Spleen (tissue), 13 donors: ENCODE measurements at places on chromosomes 1 and 21. TPM values are rescaled to one million over a fixed set of nuclear protein-coding genes. Genes with fewer than 3 reads are reported as not detected.

The IRF6 gene
- 1.4 TPM for polyA plus RNA-seq

The FNBP1L gene
- polyA plus RNA-seq = 2.0 TPM

The GNB1 gene
- 76.0 TPM for polyA plus RNA-seq

The ELAPOR1 gene
- polyA plus RNA-seq = 0.36 TPM

The TGFBR3 gene
- 15.4 TPM for polyA plus RNA-seq

The OR10J1 gene
- not detected for polyA plus RNA-seq

The LCK gene
- polyA plus RNA-seq = 47.8 TPM

The SLAMF6 gene
- 35.2 TPM for polyA plus RNA-seq

The KRTAP10-6 gene
- not detected for polyA plus RNA-seq

The GBP6 gene
- polyA plus RNA-seq = 0.05 TPM

The APCS gene
- polyA plus RNA-seq = not detected

The CR1 gene
- 36.0 TPM for polyA plus RNA-seq

The USH2A gene
- under 0.01 TPM for polyA plus RNA-seq

The OLFM3 gene
- not detected for polyA plus RNA-seq

The CD48 gene
- 510 TPM for polyA plus RNA-seq

GRCh38 chr1:154404511-154404931 lies 622 bp upstream of the IL6R start:
- no peak for DNase-seq

DNA sequence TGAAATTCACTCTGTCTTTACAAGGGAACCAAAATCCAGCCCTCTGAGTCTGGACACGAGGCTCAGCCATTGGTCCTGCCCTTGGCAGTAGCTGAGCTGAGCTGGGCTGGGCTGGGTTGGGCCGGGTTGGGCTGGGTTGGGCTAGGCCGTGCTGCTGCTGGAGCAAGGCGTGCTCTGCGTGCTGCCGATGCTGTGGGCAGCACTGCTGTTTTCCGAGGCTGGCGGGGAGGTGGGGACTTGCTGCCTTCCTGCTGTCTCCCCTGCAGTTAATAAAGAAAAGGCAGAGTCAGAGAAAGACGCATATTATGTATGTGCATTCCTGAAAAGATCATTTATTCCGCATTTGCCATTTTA lies 182.9 kb downstream of the CDC7 start:
- no peak for DNase-seq

GRCh38 chr1:11058595-11059154 lies 1.1 kb downstream of the SRM start:
- no peak for DNase-seq

DNA sequence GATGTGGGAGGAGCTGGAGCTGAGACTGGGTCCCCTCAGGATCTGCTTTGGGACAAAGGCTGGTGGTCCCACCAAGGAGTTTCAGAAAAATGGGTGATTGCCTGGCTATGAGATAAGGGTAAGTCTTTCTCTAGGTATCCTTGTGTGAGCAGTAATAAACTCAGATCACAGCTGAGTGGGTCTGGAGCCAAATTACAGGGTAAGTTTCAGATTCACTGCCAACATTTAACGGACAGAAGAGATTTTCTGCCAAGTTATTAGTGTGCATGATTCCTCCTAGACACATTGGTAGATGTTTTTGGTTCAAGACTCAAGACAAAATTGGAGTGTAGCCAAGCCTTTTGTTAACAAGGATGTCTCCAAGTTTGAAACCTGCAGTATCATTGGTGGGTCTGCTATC lies 7.5 kb downstream of the CD1B start:
- no peak for DNase-seq

- DNase-seq = no peak
These were observed 393.3 kb downstream of the NPHP4 start for GRCh38 chr1:5598824-5599395.

- no peak for DNase-seq
These were observed 43.3 kb downstream of the PHC2 start for GRCh38 chr1:33387625-33388024.

DNA sequence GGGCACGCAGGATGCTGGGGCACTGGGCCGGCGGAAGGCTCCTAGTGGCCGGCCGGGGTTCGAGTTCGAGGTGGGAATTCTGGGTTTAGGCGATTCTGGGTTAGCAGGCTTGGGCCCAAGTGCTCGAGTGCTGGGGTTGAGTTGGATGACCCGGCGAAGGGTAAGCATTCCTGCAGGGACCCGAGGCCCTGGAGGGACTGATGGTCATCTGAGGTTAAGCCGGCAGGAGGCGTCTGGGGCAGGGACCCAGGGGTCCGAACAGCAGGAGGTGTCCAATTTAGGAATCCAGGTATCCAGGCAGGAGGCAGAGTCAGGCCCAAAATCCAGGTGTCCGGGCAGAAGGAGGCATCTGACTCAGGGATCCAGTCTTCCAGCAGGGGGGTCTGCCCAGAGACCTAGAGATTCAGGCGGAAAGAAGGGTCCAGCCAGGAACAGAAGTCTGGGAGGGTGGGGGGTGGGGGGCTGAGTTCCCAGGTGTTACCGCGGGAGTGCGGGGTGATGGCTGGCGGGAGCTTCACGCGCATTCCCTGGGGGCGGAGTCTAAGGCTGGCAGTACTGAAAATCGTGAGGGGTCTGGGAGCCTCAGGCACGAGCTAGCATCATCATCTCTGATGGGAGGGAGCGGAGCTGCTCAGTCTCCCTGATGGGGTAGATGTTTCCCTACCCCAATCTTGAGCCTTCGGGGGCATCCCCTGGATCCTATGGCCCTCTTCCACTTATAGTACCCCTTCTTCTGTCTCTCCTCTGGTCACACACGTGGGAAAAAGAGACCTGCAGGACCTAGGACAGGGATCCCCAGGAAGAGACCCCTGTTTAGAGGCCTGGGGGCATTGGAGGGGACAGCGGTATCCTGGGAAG lies 585 bp downstream of the GPR3 start:
- peak; percentile 66 for DNase-seq

GRCh38 chr1:197614916-197615692 lies 160.2 kb downstream of the DENND1B start:
- no peak for DNase-seq

- DNase-seq = peak; percentile 80
These were observed 13.3 kb upstream of the THEMIS2 start for GRCh38 chr1:27858949-27859576.

GRCh38 chr21:34973685-34974084 lies 75.4 kb downstream of the RUNX1 start:
- no peak for DNase-seq

GRCh38 chr1:77927414-77927813 lies 39.0 kb downstream of the NEXN start:
- no peak for DNase-seq

GRCh38 chr1:30232288-30232899 lies 491.0 kb downstream of the MATN1 start:
- DNase-seq = no peak

- DNase-seq = no peak
These were observed 238.3 kb downstream of the HLX start for GRCh38 chr1:221117548-221117951.

GRCh38 chr1:6601049-6601922 lies 1.4 kb downstream of the KLHL21 start:
- DNase-seq = peak; percentile 91

DNA sequence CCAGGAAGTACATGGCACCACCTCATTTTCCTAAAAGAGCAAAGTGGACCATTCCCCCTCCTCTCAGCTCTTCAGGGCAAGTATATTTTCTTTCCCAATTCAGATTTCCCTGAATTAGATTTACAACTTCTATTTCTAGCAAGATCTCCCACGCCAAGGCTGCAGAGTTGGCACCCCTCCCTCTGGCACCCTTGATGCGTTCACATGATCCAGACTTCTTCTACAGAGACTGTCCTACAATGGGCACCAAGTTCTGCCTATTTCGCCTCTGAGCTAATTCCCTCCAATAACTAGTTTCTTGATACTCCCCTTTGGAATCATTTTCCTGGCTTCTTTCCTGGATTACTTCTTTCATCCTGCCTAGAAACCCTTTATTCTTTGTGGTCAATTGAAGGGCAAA lies 122.0 kb downstream of the CDC7 start:
- no peak for DNase-seq

DNA sequence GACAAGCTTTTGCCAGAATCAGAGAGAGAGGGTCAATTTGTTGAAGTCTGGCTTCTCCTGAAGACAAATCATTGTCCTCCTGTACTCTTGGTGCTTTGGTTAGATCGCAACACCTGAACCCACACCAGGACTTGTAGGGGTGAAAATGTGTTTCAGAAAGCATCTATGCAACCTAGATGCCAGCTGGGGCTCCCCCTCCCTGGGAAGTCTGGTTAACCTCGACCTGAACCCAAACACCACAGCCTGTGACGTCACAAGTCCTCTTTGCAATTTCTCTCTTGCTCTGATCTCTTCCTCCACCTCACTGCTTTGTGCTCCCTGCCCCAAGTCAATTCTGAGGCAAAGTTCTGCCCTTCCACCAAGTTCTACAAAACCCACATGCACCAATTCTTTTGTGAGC lies 42.8 kb upstream of the USP24 start:
- no peak for DNase-seq

DNA sequence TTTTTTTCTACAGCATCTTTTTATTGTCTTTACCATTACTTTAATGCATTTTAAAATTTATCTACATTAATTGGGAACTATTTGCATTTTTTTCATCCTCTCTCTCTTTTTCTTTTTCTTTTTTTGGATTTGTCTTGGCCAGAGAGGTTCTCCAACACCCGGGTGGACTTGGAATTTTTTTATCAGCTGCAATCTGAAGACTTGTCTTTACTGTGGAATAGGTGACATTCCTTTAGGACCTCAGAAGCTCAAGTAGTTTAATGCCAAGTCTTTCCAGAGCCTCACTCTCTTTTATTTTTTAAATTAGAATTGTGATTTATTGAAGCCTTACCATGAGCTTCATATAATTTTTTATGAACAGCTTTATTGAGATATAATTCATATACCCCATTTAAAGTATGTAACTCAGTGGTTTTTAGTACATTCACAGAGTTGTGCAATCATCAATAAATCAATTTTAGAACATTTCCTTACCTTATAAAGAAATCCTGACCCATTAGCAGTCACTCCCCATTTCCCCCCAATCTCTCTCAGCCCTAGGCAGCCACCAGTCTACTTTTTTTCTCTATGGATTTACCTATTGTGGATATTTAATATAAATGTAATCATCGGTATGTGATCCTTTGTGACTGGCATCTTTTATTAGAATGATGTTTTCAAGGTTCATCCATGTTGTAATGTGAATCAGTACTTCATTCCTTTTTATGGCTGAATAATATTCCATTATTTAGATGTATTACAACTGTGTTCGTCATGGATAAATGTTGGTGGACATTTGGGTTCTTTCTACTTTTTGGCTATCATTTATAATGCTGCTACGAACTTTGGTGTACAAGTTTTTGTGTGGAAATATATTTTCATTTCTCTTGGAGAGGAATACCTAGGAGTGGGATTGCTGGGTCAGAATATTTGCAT lies 6.2 kb downstream of the TUFT1 start:
- DNase-seq = no peak

- DNase-seq = peak; percentile 90
These were observed 3.7 kb upstream of the ARHGEF19 start for GRCh38 chr1:16215882-16216753.

GRCh38 chr1:228752675-228753265 lies 17.5 kb downstream of the RHOU start:
- no peak for DNase-seq

GRCh38 chr21:34229353-34229752 lies 134.5 kb upstream of the KCNE2 start:
- DNase-seq = no peak

DNA sequence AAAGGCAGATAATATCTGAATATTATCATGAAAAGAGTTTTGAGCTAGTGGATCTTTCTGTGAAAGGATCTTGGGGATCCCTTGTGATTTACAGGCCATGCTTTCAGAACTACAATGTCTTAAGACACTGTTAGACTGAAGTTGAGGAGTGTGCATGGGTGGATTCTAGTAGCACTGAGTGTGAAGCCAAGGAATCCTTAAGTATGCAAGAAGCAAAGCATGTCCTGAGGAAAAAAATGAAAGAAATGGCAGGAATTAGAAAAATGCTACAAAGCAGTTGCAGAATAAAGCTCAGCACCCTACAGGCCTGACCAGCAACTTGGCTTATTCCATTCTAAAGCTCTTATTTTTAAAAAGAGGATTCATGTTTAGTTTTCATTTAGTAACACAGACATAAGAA lies 11.9 kb downstream of the STX6 start:
- DNase-seq = no peak

DNA sequence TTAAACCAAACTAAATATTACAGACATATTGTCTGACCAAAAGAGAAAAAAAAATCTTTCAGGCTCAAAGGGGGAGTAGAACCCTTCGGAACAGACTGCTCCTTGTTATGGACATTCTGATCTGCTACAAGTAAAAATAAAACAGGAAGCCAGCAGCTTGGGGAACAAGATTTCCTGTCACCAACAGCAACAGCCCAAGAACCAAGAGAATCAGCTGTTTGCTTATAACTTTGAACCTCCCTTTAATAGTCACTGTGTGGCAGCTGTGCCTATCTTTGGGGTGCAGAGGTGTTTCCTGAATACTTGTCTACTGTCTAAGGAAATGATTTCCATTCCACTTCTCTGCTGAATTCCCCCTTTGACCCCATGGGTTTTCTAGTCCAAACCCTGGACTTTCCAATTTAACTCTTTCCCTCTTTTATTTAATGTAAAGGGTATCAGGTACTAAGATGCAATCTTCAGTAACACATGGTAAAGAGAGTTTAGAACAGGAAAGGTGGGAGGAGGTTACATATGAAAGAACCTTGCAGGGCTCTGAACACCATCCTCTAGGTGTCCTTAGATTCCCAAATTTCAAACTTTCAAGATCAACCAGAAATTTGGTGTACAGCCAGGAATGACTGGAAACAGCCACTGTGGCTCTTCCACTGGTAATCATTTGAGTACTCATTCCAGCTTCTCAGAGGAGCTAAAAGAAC lies 38.6 kb downstream of the GPR3 start:
- DNase-seq = no peak

GRCh38 chr1:83671586-83671985 lies 327.3 kb downstream of the TTLL7 start:
- no peak for DNase-seq

DNA sequence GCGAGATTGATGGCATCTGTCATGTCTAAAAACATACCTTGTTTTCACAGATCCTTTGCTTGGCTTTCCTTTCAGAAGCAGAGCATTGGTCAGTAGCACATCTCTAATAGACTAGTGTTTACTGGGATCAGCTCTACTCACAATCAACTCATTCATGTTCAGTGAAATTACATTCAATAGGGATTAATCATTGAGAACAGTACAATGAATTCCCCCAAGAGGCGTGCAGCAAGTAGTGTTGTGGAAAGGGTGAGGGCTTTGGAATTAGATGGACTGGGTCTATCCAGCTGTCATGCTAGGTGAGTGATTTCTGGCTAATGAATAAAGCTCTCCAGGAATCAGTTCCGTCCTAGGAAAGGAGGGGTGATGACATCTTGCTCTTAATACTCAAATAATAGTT lies 155.2 kb upstream of the COA6 start:
- no peak for DNase-seq

GRCh38 chr1:164064501-164064900 lies 494.5 kb upstream of the PBX1 start:
- DNase-seq = no peak

- no peak for DNase-seq
These were observed 52.6 kb downstream of the KIF21B start for GRCh38 chr1:200970771-200971427.

GRCh38 chr21:30430170-30430655 lies at the start of gene KRTAP13-4:
KRTAP13-4 (plus strand) TSS chr21:30430220; CDS start chr21:30430276, 56 bp downstream.
- DNase-seq = no peak
